ENCODE measurements at places on chromosomes 16 and 17. TPM values are rescaled to one million over a fixed set of nuclear protein-coding genes. Genes with fewer than 3 reads are reported as not detected.

Gene RPRML
- not detected for total RNA-seq

DNA sequence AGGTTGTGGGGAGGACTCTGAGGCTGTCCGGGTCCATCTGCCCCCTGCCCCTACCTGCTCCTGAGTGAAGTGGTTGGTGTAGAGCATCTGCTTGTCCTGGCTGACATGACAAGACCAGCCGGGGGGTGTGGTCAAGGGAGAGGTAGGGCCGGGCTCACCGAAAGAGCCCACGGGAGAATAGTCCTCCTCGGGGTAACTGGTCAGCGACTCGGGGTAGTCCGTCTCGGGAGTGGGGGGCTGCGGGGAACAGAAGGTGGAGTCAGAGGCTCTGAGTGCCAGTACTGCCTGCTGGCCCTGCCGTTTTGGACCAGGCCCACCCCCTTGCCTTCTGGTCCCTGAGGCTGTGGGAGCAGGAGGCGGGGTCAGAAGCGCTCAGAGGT, 27.8 kb downstream of the ARHGAP27 start:
- no peaks in the 10 kb centered on the region for H3K27me3 ChIP-seq
- no peak overlapping the region for H3K27ac ChIP-seq
- no peak for DNase-seq
- H3K4me3 ChIP-seq: no peak overlapping the region
- peaks cover 19% of the 10 kb centered on the region for H3K36me3 ChIP-seq

Gene TUBB3
- not detected for total RNA-seq

DNA sequence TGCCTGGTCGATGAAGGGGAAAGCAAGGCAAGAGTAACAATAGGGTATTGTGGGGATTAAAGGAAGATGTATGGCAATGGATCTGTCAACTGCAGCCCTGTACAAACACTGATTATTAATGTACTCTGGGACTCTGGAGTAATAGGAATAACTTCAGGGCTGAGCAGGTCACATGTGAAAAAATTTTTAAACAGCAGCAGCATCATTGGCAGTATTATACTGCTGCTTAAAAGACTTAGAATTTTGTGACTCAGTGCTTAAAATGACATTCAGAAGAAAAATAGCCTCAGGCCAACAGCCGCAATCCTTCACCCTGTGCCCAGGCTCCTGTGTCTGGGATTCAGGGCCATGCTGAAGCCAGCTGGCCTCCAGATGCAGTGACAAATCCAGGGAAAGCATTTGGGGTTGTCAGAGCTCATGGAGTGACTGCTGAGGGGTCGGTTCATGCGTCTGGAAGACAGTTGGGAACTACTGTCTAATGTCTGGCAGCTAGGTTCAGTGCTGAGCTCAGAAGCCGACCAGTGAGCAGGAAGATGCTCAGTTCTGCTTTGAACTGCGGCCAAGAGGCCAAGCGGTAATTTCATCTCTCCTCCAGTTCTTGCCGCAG, 22.2 kb downstream of the TEX2 start:
- H3K27ac ChIP-seq: peak overlapping the region; percentile 54
- no peak for DNase-seq
- no peak overlapping the region for H3K4me3 ChIP-seq
- H3K27me3 ChIP-seq: no peaks in the 10 kb centered on the region

Gene GRAPL
- 4.0 TPM for total RNA-seq

Gene TBC1D3I
- total RNA-seq: not detected

Gene SPATA20
- total RNA-seq: 35.0 TPM

All from esophagus squamous epithelium (tissue), 5 donors.